Activated CD4-positive, alpha-beta T cell treated with anti-CD3 and anti-CD28 coated beads for 1 hour (primary cell): ENCODE measurements at places on chromosomes 3 and 15.

DNA sequence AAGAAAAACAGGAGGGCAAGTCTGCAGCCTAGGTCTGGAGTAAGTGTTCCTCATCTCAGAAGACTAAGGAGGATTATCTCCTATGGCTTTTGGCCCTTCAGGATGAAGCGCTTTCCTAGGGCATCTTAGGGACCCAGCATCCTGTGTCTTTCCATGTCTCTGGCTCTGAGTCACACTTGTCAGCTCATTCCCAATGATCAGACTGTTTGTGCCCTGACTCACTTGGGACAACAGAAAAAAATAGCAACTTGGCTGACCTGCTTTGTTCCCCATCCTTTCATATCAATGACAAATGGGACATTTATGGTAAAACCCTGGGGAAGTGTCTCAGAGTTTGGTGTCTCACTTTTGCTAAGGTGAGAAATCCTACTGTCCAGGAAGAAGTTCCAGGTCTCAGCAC is 76.2 kb upstream of the OXTR start:
- no peak for DNase-seq

GRCh38 chr15:32909431-32909830 is 191.6 kb downstream of the GREM1 start:
- DNase-seq = no peak

DNA sequence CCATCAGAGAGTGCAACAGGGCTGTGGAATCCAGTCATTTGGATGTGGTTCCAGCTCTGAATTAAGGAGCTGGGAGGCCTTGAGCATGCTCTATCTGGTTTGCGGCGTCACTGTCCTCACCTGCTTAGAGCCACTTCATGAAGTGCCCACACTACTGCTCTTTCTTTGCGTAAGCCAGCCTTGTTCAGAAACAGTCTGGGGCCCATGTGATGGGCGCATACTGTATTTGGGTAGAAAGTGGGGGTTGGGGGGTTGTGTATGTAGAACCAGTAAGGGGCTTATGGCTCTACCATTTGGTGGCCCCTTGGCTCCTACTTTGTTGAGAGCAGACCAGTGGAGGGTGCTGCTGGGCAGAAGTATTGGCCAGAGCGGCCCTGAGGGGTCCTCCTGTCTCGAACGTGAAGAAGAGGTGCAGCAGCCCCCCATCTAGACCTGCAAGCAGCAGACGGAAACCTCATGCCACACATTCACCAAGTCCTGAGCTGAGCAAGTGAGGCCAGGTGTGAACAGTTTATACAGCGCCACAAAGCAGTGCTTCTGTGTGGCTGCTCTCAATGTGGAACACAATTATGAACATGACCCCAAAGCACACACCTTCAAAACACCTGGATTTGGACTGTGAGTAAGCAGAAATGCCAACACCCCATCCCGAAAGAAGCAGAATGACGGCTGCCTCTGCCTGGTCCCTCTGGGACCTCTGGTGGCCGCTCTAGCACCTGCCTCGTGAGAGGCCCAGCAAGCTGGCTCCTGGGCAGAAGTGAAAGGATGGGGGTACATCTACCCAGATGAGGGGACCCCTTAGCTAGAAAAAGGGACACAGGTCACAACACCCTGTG is 26.6 kb downstream of the SRPRB start:
- no peak for DNase-seq

DNA sequence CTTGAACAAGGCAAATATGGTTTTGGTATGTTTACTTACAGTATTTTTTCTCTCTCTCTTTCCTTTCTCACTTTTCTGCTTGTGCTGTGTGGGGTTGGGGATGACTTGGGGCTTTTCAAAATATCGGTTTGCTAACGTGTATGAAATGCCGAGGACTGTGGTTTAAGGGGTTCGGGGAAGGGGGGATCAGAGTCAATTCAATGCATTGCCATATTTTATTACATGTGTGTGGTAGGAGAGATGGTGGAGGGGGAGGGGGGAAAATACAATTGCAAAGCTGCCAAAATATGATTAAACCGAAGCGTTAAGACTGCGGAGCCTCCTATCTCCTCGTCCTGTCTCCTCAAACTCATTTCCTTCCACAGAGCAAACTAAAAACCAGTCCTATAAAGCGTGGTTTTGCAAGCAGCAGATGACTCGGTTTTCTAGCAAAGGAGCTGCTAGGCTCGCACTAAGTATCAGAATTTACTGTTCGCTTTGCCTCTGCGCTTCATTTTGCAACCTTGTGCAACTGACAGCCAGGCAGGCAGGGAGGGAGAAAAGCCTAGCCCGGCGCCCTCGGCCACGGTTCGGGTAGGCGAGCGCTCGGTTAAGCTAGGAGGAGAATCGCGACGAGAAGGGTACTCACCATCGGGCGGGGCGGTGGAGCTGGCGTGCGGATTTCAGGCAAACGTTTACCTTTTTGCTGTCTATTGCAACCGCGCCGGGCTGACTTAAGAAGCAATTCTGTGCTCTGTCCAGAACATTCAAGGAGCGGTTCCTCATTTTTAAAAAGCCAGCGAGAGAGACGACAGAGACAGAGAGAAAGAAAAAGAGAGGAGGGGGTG is 4.0 kb upstream of the NR2F2 start:
- no peak for DNase-seq

DNA sequence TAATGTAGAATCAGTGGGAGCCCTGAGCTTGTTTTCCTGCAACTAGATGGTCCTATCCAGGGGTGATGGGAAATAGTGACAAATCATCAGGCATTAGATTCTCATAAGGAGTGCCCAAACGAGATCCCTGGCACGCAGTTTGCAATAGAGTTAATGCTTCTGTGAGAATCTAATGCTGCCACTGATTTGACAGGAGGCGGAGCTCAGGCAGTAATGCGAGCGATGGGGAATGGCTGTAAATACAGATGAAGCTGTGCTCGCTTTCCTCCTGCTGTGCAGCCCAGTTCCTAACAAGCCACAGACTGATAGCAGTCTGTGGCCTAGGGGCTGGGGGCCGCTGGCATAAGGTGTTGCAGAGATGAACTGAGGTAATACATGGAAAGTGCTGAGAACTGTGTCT is 28.3 kb upstream of the TMEM42 start:
- DNase-seq = no peak

DNA sequence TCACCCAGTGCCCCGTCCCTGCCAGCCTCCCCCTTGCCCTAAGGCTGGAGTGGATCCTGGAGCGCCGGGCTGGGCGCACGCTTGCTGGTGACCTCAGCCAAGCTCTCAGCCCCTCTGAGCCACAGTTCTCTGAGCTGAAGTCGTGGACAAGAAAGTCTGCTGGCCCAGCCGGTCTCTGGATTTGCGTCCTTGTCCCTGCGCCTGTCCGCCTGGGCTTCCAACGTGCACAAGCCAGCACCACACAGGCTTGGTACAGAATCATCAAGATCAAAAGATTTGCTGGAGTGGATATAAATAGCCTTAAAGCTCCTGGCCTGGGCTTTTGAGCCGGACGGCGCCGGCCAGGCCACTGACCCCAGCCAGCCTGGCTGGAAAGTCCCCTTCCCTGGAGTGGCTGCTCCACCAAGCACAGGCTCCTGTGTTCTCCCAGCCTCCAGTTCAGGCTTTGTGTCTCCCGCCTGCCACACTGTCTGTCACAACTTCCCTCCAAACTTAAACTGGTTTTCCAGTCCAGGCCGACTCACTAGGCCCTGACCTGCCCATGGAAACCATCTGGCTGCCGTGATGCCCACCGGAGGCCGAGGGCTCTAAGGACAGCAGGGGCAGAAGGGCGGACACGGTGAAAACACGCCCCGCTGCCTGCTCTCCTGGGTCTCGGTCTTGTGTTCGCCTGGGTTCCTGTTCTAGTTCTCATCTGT is 156.2 kb downstream of the NUP210 start:
- no peak for DNase-seq

GRCh38 chr15:38411902-38412301 is 42.0 kb upstream of the FAM98B start:
- no peak for DNase-seq

DNA sequence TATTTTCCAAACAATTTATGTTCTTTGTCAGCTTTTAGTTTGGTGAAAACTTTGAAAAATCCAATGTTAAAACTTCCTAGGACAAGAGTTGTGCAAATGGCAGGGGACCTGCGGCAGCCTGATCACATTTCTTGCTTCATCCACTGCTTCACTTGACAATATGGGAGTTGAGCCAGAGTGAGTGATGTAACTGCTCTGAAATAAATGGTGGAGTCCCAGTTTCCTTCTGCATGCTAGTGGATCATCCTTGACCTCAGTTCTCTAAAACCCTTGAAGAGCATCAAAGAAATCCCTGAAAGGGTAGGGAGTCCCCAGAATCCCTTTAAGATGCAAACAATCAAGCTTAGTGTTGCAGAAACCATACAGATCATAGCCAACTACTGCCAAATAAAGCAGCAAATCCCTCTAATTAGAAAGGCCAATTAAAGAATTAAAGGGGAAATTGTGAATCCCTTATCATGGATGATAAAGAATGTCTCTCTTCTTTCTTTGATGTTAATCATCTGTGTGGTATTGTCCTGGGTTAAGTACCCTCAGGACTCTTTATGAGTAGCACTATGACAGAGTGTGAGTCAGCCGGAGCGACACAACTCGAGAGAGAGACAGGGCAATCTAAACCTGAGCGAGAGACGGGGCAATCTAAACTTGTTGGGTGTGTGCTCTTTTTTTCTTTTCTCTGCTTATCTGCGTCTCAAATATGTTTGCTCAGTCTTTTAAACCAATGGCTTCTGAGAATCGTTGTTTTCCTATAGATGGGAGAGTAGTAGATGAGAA is 41.8 kb upstream of the GAP43 start:
- no peak for DNase-seq

GRCh38 chr15:84988909-84989644 is 7.4 kb downstream of the PDE8A start:
- DNase-seq = no peak

DNA sequence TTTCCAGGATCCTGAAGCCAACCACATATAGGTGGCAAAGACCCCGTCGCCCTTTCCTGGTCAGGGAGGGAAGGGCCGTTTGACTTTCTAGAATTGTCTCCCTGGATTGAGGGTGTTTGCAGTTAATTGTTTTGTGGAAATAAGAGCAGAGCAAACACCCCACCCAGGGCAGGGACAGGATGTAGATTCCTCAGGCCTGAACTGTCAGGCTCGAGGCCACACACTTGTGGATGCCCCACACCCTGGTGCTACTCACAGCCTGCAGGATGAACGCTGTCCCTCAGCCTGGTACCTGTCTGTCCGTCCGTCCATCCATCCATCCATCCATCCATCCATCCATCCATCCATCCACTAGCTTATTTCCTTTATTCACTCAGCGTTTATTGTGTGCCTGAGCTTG is 29.9 kb upstream of the FLNB start:
- DNase-seq = no peak

DNA sequence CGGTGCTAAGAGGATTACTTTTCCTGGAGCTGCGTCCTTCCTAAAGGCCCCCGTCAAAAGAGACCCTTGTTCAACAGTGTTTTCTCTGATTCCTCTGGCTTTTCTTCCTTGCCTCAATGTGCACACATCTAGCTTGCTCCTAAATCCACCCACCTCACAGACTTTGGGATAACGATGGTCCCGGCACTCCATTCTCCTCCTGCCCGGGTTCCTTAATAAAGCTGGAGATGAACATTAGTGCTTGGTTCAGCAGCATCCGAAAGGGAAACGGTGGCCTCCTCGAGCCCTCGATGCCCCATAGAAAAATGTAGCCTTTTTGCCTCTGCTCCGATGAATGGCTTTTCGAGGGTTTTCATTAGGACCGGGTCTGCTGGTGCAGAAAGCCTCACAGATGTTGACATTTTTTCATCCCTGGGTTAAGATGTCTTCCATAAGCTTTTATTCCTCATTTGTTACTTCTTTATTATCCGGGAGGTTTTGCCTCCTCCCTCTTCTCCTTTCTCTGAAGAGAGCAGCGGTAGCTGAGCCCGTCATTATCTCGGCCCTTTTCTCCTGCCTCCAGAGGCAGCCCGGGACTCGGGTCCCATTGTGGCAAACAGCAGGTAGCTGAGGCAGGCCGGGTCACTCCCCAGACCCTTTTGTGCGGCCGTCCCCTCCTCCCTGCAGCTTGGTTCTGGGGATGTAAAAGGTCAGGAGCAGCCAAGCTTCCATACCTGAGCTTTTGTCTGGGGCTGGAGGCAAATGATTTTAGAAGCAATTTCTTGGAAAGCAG is 64.6 kb downstream of the CPN2 start:
- DNase-seq = no peak

DNA sequence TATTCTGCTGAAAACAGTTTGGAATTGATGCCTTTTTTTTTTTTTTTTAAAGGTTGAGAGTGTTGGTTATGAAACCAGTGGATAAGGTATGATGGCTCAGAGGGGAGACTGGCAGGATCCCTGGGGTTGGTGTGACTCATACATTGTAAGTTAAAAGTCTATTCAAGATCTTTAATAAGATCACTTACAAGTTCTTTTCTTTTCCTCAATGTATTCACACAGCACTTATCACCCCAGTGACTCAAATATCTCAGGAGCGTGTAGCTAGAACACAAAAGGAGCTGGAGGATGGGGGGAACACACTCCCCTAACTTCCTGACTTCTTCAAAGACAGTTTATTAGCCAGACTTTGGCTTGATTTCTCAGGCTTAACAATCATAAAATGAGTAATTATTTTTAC is 285.3 kb downstream of the SV2B start:
- DNase-seq = no peak

DNA sequence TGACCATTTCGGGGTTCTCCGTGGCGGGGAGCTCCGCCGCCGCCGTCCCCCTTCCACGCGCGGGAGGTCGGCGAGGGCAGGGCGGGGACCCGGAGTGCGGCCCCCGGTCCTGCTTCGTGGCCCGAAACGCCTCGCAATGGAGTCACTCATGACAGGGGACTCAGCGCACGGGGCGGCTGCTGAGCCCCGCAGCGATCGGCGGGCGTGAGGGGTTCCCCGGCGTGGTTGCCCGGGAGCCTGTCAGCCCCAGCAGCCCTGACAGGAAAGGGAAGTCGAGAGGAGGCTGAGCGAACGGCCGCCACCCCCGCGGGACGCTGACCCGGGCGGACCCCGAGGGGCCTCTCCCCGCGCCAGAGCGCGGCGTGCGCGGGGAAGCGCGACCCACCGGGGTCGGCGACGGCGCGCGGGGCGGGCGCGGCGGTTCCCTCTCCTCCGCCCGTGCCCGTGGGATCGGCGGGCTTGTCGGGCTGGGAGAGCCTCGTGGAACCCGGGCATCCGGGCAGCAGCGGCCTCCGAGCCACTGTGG is 564 bp upstream of the PIGZ start:
- no peak for DNase-seq

DNA sequence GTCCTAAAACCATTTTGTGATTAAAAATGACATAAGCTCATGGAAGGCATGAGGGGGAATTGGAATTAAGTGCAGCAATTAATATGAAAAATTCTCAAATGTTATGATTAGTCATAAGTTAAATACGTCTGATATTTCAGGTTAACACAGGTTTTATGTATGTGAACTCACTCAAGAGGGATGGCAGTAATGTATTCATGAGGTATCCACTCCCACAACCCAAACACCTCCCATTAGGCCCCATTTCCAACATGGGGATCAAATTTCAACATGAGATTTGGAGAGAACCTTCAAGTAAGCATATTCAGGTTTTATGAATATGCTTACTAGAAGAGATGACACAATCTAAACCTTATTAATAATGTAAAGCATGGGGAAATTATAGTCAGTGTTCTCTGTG is 41.6 kb upstream of the IL20RB start:
- no peak for DNase-seq

DNA sequence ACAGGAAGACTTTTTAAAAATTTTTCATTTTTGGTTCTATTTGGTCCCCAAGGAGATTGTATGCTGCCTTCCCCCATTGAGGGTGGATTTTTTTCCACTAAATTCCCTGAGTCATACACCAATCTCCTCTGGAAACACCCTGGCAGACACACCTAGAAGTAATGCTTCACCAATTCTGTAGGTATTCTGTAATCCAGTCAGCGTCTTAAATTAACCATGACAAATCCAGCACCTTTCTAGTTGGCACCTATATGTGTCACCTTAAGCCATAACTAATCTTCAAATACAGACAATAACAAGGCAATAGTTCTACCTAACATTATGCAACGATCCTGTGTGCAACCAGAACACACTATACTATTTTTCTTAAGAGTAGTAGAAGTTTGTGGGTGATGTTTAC is 459.1 kb upstream of the NDN start:
- DNase-seq = no peak
